ENCODE measurements at places on chromosomes 12 and 14.

- DNase-seq = no peak
These were observed 935 bp upstream of the ADSS1 start for GRCh38 chr14:104722938-104723650.

DNA sequence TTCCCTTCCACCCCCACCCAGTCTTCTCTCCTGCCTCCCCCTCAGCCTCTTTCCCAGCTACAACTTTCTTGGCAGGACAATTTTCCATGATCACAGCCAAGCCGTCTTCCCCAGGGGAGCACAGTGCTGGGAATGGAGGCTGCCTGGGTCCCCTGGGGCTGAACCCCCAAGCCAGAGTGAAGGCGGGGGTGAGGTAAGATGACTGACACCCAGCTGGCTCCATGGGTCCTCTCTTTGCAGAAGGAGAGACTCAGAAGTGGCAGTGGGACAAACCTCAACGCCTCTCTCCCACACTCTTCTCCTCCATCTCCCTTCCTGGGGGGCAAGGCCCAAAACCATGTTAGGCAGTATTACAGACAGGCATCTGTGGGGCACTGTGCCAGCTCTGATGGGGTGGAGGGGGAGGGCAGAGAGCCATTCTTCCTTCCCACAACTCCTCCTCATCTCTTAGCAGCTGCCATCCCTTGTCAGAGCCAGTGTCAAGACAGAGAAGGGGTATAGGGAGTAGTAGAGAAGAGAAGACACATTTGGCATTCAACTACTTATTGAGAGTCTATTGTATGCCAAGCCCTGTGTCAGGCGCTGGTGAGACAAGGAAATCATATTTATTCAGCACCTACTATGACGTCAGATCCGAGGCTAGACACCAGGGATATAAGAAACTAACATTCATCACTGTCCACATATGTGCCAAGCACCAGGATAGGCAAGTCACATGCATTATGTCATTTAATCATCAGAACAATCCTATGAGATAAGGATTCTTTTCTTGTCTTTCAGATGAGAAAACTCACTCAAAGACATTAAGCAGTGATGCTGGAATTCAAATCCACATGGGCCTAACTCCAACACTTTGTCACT, 3.6 kb downstream of the ITGA7 start:
- no peak for DNase-seq

DNA sequence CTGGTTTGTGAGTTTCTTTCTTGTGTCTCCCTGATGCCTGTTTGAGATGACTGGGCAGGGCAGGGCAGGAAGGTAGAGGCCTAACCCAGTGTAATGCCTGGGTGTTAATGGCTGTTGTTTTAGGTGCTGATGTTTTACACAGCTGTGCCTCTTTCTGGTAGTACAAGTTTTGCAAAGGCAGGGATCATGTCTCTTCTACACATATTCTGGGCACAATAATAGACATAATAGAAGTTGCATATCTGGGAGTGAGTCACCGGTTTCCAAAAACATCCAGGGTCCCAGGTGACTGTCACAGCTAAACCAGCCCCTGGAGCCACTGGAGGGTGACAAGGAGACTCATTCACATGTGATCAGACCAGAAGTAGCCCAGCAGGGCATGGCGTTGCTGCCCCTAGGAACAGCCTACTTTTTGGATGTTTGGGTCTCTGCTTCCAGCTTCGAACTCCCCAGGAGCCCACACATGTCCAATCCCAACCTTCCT, 18.1 kb downstream of the TPCN1 start:
- no peak for DNase-seq

- no peak for DNase-seq
These were observed 15.3 kb downstream of the COL2A1 start for GRCh38 chr12:47989023-47989417.

- no peak for DNase-seq
These were observed 34.2 kb downstream of the TRAF3 start for GRCh38 chr14:102811254-102811963.

DNA sequence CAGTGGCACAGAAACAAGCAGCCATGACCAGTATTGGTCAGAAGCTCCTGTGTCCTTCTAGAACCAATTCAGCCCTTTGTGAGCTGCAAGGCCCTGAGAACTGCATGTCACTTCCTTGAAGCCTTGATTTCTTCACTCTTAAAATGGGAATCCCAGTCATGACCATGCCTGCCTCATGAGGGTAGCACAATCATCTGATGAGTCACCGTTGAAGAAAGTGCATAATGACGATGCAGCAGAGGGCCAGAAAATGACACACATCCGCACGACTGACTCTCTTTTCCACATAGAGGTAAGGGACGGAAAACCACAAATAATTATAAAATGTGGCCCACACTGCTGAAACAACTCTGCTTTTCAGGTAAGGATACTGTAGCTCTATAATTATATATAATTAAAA, 777.4 kb downstream of the BCL11B start:
- no peak for DNase-seq

- peak; percentile 96 for DNase-seq
These were observed 17.1 kb downstream of the POMT2 start for GRCh38 chr14:77303417-77304156.

GRCh38 chr12:51122844-51123243, 39.4 kb upstream of the CSRNP2 start:
- peak; percentile 56 for DNase-seq

- no peak for DNase-seq
These were observed 6.2 kb downstream of the APAF1 start for GRCh38 chr12:98651328-98651727.

- DNase-seq = no peak
These were observed 79.1 kb downstream of the HEATR5A start for GRCh38 chr14:31341280-31341679.

DNA sequence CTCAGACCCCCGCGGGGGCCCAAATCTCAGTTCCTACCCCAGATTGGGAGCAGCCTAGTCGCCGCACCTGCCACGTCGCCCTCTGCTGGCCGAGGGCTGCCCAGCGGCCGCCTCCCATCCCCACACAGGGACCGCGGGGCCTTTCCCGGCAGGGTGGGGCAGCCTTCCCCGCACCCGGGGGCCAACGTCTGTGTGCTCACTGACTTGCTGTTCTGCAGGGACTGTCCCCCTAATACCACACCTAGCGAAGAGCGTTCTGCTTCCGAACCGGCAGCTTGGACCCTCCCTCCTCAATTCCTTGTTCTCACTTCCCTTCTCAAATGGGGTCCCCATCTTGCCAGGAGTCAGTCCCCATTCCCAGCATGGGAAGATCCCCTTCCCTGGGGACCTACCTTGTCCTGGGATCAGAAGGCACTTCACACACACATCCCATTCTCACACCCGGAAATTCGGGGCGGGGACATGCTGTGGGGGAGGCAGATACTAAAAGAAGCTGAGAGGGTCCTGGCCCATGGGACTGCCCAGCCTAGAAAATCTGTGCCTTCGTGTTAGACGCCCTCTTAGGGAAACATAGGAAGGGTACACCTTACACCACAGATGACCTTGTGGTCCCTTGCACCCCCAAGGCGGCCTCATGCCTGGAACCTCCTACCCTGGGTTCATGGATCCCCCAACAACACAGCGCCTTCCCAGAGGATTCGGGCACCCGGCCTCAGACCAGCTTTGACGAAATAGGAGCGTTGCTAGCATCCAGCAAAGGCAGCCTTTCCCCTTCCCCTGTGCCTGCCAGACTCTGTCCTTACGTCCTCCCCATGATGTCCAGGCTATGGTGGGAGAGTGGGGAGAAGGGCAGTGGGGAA, 16.4 kb downstream of the ACVRL1 start:
- DNase-seq = no peak

GRCh38 chr12:105083031-105083430, 1.2 kb downstream of the ALDH1L2 start:
- no peak for DNase-seq

GRCh38 chr12:20262119-20262518, 106.2 kb upstream of the PDE3A start:
- DNase-seq = no peak

DNA sequence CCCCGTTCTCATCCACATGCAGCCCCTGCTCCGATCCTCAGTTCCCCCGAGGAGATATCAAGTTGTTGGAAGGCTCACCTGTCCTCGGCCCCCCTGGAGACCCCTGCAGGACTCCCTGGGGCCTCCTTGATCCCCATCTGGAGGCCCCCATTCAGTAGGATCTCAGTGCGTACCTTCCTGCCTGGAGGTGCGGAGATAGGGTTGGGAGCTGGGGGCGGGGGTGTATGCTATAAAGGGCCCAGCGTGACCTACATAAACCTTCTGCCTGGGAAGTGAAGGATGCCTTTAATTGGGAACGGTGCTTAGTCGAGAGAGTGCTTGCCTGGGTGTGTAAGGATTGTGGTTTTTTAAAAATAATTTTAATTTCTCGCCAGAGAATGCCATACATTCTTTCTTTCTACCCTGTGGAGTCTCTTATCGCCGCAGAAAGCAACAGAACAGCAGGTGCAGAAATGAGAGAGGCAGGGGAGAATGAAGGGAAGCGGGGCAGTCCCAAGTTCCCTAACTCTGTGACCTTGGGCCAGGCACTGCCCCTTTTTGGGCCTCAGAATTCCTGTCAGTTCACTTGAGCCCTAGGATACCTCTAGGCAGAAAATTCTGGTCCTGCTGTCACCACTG, 153.7 kb downstream of the TSPAN9 start:
- no peak for DNase-seq

DNA sequence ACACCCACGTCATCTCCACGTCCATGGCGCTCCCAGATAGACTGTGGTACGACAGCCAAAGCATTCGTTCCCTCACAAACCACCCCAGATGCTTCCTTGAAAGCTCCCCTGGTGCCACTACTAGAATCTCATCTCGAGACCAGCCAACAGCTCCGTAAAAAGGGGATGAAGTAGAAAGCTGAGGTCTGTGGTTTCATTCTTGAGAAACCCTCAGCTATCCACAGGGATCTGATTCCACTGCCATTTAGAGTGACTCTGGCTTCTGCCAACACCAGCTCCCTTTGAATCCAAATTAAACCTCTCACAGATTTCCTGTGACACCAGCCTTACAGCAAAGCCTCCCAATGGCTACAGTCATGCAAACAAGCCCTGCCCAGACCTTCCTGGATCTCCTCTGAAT, 18.5 kb upstream of the FOXN3 start:
- no peak for DNase-seq

- no peak for DNase-seq
These were observed 10.6 kb downstream of the SCFD1 start for GRCh38 chr14:30632730-30633129.

- DNase-seq = no peak
These were observed 484.0 kb downstream of the ETNK1 start for GRCh38 chr12:23108957-23109356.

- DNase-seq = no peak
These were observed 190.0 kb downstream of the MDGA2 start for GRCh38 chr14:47485421-47485820.

GRCh38 chr12:83573671-83574070, 887.0 kb downstream of the TMTC2 start:
- DNase-seq = peak; percentile 49

- DNase-seq = no peak
These were observed 17.3 kb upstream of the ALDH2 start for GRCh38 chr12:111749391-111749790.

DNA sequence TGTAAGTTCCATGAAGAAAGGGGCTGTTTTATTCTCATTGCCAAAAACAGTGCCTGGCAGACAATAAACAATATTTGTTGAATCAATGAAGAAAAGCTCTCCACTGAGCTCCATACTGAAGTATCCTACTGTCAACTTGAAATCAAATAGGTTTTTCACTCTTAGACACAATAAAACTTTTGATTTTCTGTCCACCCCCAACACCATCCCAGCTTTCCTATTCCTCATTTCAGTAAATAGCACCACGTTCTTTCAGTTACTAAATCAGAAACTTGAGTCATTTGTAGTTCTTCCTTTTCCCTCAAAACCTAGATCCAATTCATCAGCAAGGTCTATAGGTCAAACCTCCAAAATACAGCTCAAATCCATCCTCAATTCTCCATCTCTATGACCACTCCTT, 113.3 kb downstream of the PTGER2 start:
- DNase-seq = no peak

DNA sequence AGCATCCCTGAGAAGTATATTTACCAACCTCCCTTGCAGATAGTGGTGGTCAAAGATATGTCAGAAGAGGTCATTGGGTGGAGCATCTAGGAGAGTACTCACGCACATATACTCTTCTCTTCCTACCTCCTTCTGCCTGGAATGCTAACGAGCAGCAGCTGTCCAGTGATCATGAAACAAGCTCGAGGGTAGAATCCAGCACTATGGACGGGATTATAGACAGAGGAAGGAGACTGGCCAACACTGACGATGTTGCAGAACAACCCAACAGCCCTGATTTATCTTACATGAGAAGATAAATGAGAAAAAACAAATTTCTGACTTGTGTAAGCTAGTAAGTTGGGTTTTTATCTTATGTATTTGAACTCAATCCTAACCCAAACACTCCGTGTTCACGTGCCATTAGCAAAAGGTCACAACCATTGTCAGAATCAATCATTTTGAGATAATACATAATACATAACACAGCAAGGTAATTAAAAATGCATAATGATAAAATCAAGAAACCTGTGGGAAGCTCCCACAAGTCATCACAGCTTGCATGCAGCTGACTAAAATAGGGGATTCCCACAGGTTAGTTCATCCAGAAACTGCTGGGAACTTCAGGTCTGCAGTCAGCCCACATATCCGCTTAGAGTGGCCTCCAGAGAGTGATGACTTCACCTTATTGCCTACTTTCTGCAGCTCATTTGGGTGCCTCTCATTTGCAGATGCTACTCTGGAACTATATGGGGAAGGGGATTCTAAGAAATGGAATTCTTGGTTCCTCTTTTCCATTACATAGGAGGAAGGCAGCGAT, 36.3 kb upstream of the STK38L start:
- DNase-seq = no peak

GRCh38 chr12:119156401-119157044, 22.2 kb upstream of the HSPB8 start:
- DNase-seq = no peak
